ENCODE measurements at places on chromosomes 7 and 10. TPM values are rescaled to one million over a fixed set of nuclear protein-coding genes. Genes with fewer than 3 reads are reported as not detected.

CALML5 gene
- total RNA-seq = not detected

DNA sequence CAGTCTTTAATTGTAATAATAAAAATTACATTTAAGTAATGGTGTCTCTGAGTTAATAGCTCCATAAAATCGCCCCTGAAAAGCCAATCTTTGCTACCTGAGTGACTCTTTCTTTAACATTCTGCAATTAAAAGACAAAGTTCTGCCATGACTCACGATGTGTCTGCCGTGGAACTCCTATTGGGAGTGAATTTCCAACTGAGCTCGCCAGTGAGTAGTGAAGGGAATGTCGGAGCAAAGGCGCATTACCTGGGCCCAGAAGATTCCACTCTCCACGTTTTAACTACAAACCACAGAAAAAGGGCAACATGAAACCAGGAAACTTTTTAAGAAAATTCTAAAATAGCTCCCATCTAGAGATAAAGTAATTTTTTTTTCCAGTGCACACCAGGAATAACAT, 36.9 kb upstream of the RNF32 start:
- no peak for DNase-seq

RBP3 gene
- total RNA-seq = not detected

STN1 gene
- total RNA-seq = 33.2 TPM

DNA sequence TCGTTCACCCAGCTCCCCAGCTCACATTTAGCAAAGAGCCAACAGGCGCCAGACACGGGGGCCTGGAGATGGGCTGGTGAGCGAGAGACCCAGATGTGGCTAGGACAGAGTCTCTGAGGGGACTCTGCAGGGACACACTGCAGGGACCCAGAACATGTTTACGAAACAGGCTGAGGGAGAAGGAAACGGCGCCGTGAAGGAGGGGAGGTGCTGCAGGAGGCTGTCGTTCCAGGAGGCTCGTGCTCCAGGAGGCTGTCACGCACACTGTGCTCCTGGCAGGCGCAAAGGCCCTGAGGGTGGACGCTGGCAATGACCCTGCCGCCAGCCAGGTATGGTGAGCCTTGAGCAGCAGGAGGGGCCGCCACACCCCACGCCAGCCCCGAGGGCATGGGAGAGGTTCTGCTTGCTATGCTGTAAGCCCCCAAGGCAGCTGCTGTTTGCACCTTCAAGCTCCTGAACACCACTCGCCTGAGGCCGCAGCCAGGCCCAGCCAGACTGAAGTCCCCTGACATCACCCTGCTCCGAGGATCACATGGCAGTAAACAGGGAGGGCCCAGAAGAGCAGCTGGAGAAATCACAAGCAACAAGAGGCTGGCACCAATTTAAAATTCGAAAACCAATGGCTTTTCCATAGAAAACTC, 27.3 kb downstream of the ADAP1 start:
- no peak for DNase-seq

DNA sequence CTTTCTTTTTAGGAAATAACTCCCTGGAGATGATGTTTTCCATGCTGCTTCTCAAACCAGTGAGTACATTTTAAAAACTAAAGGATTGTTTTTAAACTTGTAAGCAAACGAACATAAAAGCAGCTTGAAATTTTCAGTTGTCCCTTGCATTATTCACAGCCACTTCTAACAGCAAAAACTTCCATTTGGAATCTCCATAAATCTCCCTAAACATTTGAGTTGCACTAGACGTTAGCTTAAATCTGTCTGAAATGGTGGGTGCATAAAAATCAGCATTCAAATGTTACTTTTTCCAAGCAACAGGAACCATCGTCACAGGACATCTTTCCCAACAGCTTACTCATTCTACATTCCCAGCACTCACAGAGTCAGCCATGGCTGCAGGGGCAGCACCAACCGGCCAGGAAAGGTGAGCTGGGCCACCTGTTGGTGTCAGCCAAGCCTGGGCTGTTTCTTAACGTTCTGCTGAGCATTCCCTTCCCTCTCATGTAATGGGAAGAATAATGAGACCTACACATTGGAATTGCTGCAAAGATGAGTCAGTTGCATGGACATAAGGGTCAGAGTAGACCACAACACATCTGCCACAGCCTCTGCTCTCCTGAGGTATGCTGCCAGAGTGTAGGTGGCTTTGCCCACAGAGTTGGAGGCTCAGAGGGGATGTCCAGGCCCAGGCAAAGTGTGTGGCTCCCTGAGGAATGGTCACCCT, 163.2 kb downstream of the TNS3 start:
- DNase-seq = no peak

CTAGE8 gene
- total RNA-seq = 0.57 TPM

HOXA7 gene
- total RNA-seq = 1.7 TPM
